ENCODE measurements at places on chromosomes 3 and 15.

DNA sequence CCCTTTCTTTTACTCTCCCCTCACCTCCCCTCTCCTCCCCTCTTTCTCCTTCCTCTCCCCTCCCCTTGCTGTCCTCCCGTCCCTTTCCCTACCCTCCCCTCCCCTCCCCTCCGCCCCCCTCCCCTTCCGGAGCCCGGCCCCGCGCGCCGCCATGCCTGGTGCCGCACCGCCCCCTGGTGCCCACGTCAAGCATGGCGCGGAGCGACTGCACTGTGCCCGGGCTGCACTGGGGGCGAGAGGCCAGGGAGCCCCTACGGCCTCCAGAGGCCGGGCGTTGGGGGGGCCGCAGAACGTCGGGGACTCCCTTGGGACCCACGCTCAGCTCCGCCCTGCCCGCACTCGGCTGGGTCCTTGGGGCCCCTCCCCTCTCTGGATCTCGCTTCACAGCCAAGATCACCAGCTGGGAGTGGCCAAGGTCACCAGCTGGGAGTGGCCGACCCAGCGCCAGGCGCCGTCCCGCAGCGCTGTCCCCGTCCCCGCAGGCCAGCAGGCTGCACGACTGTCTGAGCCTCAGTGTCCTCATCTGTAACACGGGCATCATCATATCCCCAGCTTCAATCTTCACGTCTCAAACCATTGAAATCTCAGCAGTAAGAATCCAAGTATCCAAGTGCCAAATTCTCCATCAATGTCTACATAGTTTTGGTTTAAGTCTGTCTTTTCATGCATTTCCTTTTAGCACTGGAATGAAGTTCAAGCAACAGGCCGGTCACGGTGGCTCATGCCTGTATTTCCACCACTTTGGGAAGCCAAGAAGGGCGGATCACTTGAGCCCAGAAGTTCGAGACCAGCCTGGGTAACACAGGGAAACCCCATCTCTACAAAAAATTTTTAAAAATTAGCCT, 42.5 kb downstream of the TPRA1 start:
- peak; percentile 51 for DNase-seq

DNA sequence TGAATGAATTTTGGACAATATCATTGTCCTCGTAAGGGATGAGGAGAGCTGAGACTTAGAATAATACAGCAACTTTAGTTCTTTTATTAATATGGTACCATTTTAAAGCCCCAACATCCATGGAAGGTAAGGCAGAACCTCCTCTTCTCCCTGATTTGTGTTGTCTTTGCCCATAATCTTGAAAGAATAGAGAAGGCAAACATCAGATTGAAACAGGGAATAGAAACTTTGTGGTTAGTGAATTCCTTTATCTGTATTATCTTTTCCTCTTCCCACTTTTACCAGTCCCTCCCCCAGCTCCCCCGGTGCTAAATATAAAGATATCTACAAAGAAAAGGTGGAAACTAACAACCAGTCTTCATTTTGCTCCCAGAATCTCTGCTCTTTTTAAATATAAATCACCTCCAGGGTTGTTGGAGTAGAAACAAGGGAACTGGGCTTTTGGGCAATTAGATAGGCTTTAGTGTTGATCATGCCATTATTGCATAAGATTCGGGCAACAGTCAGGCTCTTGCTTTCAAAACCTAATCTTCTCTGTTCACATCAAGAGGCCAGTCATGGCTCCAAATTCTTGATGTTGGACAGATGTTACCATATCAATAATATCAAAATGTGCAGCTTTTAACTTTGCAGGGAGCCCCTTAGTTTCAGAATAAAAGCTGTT, 32.5 kb downstream of the ITPR1 start:
- no peak for DNase-seq

GRCh38 chr3:42905740-42906069, 237 bp upstream of the ZNF662 start:
- no peak for DNase-seq

GRCh38 chr3:74518610-74519009, 95.8 kb downstream of the CNTN3 start:
- DNase-seq: no peak

DNA sequence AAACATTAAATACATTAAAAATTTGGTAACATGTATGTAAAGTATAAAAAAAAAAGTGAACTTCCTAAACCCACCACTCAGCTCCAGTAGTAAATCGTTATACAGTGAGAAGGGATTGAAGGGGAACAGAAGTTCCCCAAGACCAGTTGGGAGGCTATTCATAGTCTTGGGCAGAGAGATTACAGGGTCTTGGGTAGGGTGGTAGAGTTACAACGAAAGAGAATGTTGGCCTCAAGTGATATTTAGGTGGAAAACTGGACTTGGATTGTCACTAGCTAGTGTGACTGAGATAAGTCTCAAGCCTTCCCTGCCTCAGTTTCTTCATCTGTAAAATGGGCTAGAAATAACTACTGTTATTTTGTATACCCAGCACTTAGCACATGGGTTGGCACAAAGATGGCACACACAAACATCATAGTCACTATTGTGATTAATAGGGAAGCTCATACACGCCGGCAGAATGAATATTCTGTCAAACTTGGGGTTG, 431 bp upstream of the YEATS2 start:
- DNase-seq: no peak

GRCh38 chr3:23046536-23046935, 156.6 kb upstream of the UBE2E2 start:
- DNase-seq: no peak

GRCh38 chr15:67444100-67444499, 76.8 kb upstream of the C15orf61 start:
- DNase-seq: no peak

GRCh38 chr3:34881026-34881425, 758.3 kb upstream of the ARPP21 start:
- no peak for DNase-seq

DNA sequence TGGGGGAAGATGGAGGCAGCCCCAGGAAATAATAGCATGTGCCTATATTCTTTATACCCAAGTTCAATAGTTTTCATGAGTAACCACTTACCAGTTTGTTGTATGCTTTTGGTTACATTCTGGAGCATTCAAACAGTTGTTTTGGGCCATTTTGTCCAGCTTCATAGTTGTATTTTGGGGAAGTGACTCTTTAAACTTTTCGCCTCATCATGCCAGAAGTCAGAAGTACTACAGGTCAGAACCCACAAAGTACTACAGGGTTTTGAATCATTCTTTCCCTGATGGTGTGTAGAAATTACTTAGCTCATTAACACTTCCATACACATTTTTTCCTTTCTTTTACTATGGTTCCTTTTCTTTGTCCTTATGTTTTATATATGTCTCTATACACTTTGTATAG, 210.6 kb downstream of the ARPP21 start:
- no peak for DNase-seq

DNA sequence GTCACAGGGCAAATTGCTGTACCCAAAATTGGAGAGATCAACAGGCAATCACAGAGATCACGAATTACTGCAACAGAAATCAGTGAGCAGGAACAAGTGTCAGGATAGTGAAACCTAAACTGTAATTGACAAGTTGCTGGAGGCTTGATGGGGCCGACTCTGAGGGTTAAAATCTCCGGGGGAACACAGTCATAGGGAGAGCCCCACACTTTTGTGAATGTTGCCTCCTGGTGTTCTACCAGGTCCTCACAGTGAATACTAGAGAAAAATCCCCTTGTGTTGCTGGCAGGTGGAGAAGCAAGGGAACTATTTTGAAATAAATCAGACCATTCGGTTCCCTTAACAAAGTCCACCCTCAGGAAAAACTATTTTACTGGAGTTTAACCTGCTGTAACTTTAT, 697.5 kb upstream of the CBLB start:
- no peak for DNase-seq

DNA sequence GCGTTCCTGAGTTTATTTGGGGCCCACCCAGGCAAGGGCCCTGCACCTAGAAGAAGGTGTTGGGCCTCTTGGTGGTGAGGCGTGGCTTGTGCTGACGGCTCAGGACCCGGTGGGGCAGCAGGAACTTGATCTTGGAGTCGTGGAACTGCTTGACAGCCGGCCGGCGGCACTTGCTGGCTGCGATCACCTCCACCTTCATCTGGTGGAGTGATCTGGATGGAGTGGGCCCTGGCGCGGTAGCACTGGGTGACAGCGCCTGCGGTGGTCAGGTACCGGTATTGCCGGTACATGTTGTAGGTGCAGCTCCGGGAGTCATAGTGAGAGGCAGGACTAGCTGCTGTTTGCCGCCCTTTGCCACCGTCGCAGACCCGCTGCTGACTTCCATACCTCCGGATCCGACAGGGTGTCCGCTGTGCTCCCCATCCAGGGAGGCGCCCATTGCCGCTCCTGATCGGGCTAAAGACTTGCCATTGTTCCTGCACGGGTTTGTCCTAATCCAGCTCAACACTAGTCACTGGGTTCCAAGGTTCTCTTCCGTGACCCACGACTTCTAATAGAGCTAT, 136.8 kb downstream of the ANO10 start:
- DNase-seq: no peak

- no peak for DNase-seq
These were observed 12.7 kb downstream of the PRC1 start for GRCh38 chr15:90981681-90982080.

- DNase-seq: no peak
These were observed 1.1 kb upstream of the UTS2B start for GRCh38 chr3:191331388-191331787.

DNA sequence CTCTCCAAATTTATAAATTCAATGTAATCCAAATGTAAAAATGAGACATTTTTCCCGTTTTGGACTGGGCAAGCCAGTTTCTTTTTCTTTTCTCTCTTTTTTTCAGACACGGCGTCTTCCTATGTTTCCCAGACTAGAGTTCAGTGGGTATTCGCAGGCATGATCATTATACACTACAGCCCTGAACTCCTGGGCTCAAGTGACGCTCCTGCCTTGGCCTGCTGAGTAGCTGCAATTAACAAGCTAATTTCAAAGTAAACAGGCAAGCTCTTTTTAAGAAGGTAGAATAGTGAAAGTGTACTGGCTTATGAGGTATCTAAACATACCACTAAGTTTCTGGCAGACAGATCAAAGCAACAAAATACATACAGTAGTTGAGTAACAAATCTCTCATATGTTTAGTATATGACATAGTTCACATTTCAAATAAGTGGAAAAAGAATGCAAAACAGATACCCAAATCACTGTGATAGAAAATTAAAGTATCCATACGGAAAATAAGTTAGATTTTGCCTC, 13.5 kb downstream of the HIGD1A start:
- DNase-seq: no peak

- DNase-seq: no peak
These were observed 61.5 kb upstream of the FILIP1L start for GRCh38 chr3:100175637-100176280.

- DNase-seq: peak; percentile 56
These were observed 487.6 kb downstream of the NAALADL2 start for GRCh38 chr3:175346573-175347356.

- DNase-seq: no peak
These were observed 82.2 kb upstream of the BOC start for GRCh38 chr3:113129168-113129567.

- DNase-seq: no peak
These were observed 6.0 kb downstream of the WNT5A start for GRCh38 chr3:55480911-55481743.

DNA sequence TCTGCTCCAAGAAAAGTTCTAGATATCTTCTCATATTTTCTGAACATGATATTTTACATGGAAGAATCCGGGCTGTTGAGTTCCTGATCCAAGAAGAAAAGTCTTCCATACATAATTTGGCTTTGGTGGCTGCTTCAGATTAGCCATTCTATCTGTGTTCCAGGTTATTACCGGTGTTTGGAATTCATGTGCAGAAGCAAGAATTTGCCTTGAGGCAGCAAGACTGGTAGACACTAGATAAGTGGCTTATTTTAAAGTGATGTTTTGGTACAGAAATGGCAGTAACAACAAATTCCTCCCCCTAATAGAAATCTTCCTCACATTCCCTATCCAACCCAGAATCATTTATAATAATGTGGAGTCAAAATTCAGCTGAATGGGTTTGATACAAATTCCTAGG, 29.2 kb downstream of the MITF start:
- no peak for DNase-seq

- DNase-seq: no peak
These were observed 528 bp upstream of the NIT2 start for GRCh38 chr3:100333970-100334487.

DNA sequence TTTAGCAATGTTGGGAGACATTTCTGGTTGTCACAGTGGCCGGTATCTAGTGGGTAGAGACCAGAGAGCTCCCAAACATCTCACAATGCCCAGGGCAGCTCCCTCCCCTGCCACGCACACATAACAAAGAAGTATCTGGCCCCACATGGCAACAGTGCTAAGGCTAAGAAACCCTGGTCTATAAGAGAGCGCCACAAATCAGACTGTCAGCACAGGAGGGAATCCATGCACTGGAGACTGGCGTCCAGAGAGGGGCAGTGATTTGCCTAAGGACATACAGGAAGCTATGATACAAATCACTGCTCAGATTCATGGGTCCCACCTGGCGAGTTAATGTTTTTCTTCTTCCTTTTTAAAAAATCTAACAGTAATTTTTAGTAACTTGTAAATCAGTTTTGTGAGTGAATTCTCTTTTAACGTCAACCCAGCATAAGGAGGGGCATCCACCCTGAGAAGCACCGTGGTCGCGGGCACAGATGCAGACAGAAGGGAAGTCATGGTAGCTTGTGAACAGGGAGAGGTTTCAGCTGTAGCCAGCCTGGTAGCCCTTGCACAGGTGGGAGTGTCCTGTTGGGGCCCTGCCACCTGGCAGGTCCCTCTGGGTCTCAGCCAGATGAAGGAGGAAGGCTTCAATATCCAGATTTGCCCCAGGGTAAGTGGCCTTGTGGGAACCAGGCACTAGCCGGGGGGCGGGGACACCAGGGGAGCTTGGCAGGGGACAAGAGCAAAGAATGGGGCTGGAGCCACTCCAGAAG, 8.7 kb downstream of the ISG20 start:
- no peak for DNase-seq

- no peak for DNase-seq
These were observed 320.2 kb upstream of the TBC1D5 start for GRCh38 chr3:18062657-18063025.

- no peak for DNase-seq
These were observed 14.3 kb upstream of the ABHD5 start for GRCh38 chr3:43676441-43676840.

DNA sequence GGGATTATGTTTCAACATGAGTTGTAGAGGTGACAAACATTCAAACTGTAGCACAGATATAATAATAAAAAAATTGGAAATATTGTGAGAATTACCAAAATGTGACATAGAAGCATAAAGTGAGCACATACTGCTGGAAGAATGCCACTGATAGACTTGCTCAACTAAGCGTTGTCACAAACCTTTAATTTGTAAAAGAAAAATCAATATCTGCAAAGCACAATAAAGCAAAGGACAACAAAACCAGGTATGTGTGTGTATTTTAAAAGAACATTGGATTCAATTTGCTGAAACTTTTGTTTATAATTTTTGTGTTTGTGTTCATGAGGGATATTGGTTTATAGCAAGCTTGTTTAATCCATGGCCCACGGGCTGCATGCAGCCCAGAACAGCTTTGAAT, 40.8 kb upstream of the EIF5A2 start:
- no peak for DNase-seq

- DNase-seq: no peak
These were observed 34.4 kb upstream of the PRICKLE2 start for GRCh38 chr3:64259636-64260035.

DNA sequence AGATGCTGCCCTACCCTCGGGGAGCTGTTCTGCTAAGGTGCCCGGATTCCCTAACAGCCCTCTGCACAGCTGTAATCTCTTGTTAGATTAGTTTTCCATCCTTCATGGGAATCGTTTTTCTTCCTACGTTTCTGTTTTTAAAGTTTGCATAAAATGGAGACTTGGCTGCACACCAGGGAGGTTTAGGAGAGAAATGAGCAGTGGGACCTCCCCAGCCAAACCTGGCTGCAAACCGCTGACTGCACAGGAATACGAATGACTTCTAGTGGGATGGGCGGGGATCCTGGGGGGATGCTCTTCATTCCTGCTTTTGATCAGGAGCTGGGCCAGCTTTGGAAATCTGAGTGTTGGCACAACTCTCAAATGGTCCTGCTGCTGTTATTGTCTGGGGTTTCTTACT, 77.5 kb downstream of the THSD4 start:
- no peak for DNase-seq

Data from breast epithelium (tissue), 4 donors.